ENCODE measurements at places on chromosomes 7 and 10.

DNA sequence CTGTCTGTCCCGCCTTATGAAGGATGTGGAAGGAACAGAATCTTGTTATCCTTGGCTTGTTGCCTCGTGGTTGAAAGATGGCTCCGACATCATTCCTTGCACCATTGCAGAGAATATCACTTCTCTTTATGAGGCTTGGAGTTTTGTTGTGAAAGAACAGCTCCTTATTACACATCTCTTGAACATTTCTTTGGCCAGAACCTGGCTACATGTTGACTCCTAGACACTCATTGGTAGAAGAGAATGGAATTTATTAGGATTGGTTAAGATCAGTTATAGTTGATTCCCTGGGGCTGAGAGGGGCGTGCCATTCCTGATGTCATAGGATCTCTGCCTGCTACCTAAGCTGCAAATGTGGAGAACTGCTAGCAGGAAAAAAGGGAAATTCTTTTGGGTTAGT lies 180.5 kb upstream of the CTBP2 start:
- DNase-seq, result no peak

DNA sequence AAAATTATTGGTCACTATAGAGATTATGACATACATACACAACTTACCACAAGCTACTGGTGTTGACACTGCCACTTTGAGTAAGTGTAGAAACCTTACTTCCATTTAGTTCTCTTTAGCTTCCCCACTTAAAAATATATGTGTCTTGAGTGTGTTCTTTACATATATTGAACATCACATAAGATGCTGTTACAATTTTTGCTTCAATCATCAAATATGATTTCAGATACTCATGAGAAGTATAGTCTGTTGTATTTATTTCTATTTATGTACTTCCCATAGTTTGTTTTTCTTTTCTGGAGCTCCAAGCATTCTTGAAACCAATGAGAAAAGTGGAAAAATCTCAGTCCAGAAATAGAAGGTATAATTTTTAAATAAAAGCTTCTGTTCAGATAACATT lies 102.7 kb upstream of the SDK1 start:
- no peak for DNase-seq

GRCh38 chr10:77497748-77498147 lies 139.9 kb downstream of the KCNMA1 start:
- DNase-seq, result no peak

DNA sequence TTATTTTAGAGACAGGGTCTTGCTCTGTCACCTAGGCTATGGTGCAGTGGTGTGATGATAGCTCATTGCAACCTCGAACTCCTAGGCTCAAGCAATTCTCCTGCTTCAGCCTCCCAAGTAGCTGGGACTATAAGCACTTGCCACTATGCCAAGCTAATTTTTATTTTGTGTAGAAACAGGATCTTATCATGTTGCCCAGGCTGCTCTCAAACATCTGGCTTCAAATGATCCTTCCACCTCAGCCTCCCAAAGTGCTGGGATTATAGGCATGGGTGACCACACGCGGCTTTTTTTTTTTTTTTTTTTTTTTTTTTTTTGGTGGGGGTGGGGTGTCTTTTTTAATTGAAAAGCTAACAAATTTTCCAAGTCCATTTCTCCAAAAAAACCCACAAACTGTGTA lies 18.4 kb downstream of the HPS6 start:
- DNase-seq, result no peak

DNA sequence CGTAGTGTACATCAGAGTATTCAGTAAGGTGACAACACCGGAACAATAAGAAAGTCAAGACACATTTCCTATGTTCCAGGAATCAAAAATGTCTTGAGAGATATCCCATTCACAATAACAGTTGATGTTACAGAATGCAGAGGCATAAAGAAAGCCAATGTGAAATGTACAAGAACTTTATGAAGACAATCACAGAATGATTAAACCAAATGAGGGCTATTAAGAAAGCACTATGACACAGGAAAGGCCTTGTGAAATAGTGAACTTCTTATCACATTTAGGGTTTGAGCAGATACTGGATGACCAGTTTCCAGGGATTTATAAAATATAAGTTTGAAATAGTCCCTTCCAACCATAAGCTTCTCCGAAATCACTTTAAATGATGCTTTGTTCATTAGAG lies 52.7 kb downstream of the VWDE start:
- DNase-seq, result no peak

- no peak for DNase-seq
Measured at GRCh38 chr10:79445977-79446757, 743 bp upstream of the ZCCHC24 start.

- DNase-seq, result no peak
Measured at GRCh38 chr10:133117688-133118071, 30.0 kb downstream of the ADGRA1 start.

GRCh38 chr10:53491774-53492173 lies 719.2 kb upstream of the MBL2 start:
- DNase-seq, result no peak

GRCh38 chr7:39624442-39624807 lies 1.1 kb downstream of the RALA start:
- no peak for DNase-seq

DNA sequence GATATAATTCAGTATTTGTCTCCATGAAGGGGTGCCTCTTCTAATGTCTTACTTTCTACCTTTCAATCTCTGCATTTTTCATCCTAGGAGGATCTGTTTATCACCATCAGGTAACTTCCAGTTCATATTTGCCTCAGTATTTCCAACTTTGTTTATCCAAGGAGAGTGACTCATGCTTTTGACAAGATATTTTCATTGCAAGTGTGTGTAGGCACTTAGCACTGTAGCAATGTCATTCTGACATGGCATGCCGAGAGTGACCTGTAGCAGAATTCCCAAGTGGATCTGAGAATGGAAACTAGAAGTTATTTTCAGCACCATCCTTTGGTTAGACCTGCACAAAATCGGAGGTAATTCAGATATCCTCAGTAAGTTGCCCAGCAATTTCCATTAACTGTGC lies 129.9 kb downstream of the INHBA start:
- DNase-seq, result no peak

- DNase-seq, result no peak
Measured at GRCh38 chr10:124732931-124733570, 11.1 kb downstream of the FAM53B start.

- no peak for DNase-seq
Measured at GRCh38 chr10:98667081-98667480, 220.3 kb upstream of the HPS1 start.

- DNase-seq, result no peak
Measured at GRCh38 chr7:33646891-33647391, 258.4 kb upstream of the BMPER start.

DNA sequence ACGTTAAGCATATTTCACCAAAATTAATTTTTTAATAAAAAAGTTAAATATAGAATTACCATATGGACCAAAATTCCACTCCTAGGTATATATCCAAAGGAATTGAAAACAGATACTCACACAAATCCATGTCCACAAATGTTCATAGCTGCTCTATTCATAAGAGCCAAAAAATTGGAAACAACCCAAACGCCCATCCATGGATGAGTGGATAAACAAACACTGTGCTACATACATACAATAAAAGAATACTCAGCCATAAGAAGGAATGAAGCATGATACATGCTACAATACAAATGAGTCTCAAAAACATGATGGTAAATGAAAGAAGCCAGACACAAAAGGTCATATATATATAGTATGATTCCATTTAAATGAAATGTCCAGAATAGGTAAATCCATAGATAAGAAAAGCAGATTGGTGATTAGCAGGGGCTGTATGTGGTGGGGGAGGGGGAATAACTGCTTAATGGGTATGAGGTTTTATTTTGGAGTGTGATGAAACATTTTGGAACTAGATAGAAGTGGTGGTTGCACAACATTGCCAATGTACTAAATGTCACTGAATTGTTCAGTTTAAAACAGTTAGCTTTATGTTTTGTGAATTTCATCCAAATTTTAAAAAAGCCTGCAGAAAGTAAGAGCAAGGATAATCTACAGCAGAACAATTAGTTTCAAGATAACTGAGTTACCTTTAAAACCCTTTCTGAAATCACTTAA lies 101.2 kb upstream of the EFCAB10 start:
- peak; percentile 35 for DNase-seq

DNA sequence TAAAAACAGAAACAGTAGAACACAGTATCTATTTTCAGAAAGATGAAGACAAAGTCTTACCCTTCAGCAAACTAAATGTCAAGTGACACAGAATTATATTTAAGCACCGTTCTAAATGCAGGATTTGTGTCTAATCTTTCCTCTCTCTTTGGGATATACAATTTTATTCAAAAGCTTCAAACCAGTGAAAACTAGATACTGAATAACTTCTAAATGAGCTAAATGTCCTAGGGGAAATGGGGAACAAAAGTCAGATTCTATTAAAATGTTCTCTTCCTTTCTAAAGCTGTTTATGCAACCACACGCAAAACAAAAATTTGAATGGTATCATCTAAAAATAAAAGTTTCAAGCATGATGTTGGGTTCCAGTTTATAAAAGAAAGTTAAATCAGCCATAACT lies 136.4 kb upstream of the AOAH start:
- DNase-seq, result no peak

DNA sequence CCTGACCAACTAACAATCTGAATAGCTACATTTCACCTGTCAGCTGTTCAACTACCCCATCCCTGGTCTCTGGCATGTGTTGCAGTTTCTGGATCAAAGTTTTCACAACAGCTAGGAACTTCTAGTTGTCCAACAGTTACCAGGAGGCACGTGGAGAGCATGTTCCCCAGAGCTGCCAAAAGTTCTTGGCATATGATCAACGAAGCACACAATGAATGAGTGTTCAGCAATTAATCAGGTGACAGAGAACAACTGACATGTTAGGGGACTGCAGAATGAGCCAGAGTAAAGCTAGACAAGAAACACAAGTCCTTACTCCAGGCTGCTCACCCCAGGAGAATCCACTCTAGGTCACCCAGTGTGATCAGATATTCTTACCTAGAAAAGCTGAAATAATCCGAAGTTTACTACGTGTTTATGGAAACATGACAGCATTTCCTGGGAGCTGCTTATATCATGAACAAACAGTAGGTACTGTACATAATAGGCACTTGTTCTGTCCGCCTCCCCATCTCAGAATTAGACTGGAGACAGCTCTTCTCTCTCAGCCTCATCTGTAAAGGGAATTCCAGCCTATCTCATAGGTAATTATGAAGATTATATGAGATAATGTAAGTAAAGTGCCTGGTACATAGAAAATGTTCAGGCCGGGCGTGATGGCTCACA lies 50.6 kb downstream of the ZNF438 start:
- no peak for DNase-seq

DNA sequence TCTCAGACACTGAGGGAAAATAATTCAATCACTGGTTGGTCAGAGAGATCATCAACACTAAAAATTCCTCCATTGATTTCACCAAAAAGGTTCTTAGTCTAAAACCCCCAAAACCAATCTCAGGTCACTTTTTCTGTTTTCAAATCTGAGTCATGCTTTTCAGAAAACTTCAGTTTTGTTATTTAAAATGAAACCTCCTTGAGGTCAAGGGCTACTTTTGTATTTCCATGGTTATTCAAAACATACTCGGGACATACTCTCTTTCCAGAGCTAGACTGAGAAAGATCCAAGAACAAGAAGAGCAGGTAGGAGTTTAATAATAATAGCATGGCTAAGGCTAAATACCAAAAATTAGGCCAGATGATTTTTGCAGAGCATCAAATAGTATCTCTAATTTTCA lies 152.8 kb downstream of the SDHAF3 start:
- DNase-seq, result no peak

DNA sequence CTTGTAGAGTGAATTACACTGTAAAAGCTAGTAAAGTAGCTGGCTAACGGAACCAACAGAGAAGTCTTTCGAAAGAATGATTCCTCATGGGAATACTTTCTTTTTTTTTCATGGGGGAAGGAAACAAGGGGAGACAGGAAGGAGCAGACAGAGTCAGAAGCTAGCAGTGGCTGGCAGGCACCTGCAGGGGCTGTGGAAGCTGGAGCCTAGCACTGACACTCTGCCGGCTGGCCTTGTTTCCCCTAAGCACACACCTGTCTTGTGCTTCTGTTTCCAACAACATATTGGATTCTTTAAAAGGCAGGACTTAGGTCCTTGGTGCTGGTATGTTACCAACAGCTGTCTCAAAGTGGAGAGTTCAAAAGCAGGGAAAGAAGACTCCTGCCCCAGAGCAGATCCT lies 24.7 kb downstream of the NOD1 start:
- no peak for DNase-seq

- no peak for DNase-seq
Measured at GRCh38 chr10:68403701-68404100, 3.4 kb downstream of the RUFY2 start.

- no peak for DNase-seq
Measured at GRCh38 chr7:123789817-123790216, 41.0 kb upstream of the WASL start.

DNA sequence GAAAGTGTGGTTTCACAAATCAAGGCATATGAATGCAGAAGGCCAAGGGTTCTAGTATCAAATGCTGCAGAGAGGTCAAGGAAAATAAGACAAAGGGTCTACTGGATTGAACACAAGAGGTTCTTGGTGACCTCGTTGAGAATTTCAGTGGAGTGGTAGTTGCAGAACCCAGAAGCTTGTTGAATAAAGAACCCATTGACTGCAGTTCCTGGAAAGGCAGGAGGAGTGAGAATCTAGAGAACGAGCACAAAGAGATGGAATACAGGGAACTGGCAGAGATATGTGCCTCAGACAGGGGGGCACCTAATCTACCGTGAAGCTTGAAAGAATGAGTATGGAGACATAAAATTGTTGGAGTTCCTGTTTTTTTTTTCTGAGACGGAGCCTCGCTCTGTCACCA lies 3.5 kb upstream of the SEPTIN7 start:
- DNase-seq, result no peak

DNA sequence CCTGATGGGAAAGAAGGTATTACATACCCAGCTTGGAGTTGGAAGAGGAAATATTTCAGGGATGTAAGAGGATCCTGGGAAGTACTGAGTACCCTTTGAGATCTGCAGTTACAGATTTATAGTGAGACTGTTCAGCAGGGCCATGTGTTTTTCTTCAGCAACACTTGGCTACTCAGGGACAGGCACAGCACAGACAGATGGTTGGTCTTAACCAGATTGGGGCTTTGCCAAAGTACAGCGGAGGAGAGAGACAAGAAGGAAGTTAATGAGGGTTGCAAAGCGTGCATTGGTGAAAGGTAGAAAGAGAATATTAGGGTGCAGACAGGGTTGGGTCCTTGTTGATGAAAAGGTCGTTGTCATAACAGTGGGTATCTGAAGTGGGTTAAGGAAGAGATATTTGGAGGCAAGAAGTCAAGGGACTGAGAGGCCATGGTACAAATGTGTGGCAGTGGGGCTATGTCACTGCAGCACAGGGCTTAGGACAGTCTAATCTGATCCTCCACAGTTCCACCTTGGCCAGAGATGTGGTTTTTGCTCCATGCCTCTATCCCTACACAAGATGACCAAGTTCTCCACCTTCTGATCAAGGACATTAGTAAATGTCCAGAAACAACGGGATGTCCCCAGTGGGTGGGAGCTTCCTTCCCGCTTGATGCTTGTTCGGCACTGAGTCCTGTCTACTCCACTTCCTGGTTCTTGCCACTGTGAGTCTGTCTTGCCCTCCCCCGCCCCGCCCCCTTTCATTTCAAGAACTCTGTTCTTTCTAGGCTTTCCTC lies 18.9 kb upstream of the DNAJC1 start:
- DNase-seq, result no peak

All from NCI-H187 treated with DMSO at 0.1 percent for 48 hours (cell line).